ENCODE measurements at places on chromosomes 5 and 9.

- DNase-seq, result no peak
Measured at GRCh38 chr5:134053314-134053839, 48.6 kb upstream of the VDAC1 start.

DNA sequence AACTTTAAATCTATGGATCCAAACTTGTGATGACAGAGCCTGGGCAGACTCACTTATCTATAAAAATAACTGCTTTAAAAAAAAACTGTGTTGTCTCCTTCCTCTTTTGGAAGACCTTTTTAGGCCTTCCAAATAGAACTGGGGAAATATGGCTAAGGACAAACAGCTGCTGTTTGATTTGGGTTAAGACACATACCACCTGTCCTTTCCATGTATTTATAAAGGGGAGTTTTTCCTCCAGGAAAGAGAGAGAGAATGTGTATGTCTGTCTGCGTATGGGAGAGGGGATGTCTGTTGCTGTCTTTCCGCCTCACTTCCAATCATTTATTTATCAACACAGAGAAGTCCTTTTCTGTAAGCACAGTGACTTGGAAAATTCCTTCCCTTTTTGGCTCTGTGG is 2.8 kb downstream of the ARHGEF37 start:
- no peak for DNase-seq

GRCh38 chr5:179870403-179870903 is 11.8 kb upstream of the MRNIP start:
- no peak for DNase-seq

DNA sequence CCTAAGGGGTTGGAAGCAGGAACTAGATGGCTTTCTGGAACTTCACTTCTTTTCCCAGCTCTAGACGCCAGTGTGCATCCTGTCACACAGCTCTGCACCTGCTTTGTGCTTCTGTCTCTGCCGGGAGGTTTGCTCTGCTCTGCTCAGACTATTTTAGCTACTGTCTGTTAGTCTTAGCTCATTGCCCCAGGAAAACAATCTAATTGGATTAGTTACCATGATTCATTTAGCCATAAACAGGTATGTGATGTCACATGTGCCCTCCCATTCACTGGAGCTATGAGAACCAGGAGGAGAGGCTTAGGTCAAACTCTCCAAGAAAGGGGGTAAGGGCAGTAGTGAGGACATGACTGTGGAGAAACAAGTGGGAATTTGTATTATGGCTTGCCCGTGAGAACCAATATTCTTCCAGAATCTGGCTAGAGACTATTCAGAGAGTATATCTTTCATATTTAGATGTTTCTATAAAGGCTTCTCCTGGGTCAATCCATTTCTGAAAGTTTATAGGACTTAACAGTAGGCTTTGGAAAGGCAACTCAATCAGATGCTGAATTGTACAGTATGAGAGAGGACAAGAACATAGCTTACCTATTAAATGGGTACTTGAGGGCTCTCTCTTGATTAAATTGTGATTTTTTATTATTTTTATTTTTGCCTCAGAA is 22.4 kb upstream of the NREP start:
- no peak for DNase-seq

- no peak for DNase-seq
Measured at GRCh38 chr5:127003798-127004495, 26.4 kb downstream of the MARCHF3 start.

GRCh38 chr9:73824671-73825070 is 672.5 kb upstream of the RORB start:
- no peak for DNase-seq

- no peak for DNase-seq
Measured at GRCh38 chr9:126925876-126926275, 11.3 kb downstream of the RALGPS1 start.

DNA sequence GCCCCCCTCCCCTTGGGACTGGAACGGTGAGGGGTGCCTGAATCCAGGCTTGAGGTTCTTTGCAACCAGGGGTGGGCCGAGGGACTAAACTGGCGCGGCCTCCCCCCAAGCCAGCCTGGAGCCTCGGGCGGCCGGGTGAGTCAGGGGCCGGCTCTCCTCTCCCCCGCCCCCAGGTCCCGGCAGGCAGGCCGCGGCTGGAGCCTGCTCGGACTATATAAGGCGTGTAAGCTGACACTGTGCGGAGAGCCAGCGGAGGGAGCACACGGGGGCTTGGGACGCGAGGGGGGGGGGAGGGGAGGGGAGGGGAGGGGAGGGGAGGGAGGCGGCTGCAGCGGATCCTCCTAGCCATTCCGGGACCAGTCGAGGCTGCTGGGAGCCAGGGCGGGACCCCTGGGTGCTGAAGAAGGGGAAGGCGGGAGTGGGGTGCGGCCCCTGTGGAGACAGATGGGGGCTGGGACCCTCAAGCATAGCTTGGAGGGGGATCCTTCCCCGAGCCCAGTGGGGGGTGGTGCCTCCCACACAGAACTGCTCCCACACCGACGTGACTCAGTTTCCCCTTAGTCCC is 595 bp downstream of the PDLIM7 start:
- peak; percentile 57 for DNase-seq

- DNase-seq, result no peak
Measured at GRCh38 chr5:2207416-2208238, 324.9 kb upstream of the IRX4 start.

GRCh38 chr5:134515801-134516200 is 9.7 kb upstream of the JADE2 start:
- no peak for DNase-seq

GRCh38 chr9:135146766-135147473 is 59.5 kb downstream of the OLFM1 start:
- DNase-seq, result no peak

DNA sequence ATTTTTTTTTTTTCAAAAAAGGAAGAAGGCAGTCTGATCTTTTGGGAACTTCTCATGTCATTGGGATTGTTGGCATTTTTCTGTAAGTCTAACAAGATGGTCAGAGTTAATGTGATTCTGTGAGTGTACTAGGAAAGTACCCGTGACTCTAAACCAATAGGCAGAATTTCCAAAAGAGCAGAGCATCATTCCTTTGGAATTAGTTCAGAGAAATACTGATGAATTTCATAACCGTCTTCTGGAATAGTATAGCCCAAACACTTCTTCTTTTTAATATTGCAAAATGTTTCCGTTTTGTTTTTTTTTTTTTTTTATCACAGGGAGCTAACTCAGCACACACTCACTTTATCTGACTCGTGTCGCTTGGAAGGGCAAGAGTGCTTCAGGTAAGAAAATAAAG is 407.4 kb downstream of the DTWD2 start:
- no peak for DNase-seq

GRCh38 chr9:124855944-124856765 is 2.9 kb downstream of the WDR38 start:
- DNase-seq, result no peak

DNA sequence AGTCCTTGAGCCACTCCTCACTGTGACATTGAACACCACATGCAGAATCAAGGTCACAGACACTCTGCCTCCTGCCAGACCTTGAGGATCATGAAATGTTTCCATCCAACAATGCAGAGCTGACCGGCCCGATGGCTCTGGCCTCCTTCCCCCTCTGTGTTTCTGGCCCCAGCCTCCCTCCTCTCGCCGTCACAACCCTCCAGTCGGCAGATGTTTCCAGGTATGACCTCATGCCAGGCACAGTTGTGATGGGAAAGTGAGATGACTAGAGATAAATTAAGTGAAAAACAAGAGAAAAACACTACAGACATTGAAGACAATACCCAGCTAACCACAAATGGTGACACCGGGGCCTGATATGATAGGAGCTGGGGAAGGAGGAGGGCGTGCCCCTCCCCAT is 9.8 kb downstream of the NTNG2 start:
- no peak for DNase-seq

GRCh38 chr5:144318460-144318859 is 147.8 kb downstream of the KCTD16 start:
- DNase-seq, result no peak

DNA sequence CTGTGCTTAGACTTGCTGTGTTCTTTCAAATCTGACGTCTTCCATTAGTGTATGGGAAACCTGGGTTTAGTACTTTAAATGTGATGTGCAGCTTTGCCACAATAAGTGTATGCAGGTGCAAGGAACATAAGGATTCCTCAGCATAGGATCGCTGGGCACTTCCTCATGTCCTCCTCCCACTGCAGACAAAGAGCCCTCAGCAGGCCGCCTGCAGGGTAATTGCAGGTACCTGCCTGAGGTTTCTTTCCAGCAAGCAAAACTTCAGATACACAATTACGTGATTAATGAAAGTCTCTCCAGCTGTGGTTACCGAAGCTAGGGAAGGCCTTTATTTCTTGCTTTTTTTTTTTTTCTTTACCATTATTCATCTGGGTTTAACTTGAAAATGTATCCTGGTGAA is 233.1 kb downstream of the RFK start:
- no peak for DNase-seq

DNA sequence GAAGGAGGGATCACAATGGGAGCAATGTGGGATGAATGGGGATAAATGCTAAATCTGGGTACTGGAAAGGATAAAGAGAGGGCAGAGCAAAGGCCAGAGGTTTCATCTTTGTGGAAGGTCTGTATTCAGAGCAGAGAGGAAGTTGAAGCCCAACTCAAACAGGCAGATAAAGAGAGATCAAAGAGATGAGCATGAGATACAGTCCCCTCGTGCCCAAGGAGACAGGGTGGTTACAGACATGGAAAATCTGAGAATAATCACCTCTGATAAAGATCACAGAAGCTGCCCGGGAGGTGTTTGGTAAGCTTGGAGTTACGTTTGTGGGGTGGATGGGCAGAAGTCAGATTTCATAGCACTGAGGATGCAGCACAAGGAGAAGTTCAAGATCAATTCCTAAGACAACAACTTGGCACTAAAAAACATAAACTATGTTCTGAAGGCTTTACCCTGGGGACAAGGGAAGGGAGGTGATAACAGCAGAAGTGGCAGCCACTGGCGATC is 459 bp upstream of the ERAP2 start:
- no peak for DNase-seq

DNA sequence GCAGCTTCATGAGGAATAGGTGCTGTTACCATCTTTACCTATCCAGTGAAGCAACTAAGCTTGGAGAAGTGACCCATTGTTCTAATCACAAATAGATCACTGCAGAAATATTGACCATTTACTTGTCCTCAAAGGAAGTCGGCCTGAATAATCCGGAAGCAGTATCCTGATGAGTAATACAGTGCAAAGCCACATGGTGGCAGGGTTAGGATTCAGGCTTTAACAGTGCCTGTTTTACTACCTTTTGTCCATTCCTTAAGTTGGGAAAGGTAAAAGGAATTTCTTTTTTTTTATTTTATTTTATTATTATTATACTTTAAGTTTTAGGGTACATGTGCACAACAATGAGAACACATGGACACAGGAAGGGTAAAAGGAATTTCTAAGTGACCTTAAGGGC is 336.3 kb downstream of the KDM4C start:
- no peak for DNase-seq

- DNase-seq, result peak; percentile 46
Measured at GRCh38 chr9:33082538-33083326, 6.3 kb upstream of the SMU1 start.

DNA sequence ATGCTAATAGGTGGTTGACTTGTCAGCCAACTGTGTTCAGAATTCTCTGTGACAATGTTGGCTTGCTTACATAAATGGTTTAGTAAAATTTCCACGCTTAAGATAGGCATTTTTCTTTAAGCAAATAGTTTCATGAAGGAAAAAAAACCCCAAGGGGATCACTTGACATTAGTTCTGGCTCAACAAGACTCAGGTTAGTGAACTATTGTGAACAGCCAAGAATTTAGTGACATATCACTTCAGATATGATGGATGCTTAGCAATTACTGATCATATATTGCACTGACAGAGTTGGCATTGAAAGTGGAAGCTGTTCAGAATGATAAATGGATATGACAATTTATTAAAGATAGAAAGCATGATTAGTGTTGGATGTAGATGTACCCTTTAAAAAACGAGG is 218.5 kb downstream of the TMEM232 start:
- DNase-seq, result no peak

GRCh38 chr9:116580853-116581252 is 106.3 kb upstream of the TRIM32 start:
- no peak for DNase-seq

DNA sequence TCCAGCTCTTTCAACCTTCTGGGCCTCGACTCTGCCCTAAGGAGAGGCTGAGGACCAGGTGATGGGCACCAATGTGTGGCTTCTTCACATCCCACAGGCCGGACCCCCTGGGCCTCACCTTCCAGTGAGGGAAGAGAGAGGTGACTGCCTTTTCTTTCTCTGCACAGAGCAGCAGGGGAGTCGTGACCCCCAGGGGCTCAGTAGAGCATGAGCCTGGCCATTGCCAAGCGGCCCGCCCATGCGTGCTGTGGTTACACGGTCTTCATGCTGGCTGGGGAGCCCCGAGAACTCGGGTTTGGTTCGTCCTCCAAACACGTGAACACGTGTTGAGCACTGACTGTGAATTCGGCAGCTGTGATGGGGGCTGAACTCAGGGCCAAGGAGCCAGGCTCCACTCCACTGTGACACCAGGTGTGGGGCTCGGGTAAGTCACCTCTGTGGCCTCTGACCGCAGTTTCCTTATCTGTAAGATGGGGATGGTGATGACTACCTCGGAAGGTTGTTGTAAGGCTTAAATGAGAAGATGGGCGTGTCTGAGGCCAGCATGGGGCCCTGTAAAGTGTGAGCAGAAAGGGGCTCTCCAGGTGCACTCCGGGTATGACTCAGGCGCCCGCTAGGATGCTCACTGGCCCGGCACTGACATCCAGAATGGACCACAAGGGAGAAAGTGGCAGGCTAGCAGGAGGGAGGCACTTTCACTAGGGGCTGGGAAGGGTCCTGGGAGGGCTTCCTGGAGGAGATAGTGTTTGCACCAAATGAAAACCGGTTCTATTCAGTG is 13.4 kb upstream of the GRHPR start:
- no peak for DNase-seq

DNA sequence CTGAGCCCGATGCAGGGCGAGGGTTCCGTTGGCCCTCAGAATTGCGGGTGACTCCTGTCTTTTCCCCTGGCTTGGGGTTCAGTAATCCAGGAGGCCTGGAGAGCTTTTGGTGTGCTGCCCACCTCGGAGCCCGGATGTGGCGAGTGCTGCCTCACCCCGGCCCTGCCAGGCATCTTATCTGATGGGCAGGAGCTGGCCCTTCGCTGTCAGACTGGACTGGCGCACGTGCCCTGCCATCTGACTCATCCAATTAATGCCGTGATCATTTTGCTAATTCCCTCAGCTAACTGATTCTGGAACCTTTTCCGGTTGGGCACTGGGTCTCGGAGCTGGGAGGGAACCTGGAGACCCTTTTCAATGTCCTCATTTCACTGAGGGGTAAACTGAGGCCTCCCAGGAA is 34.6 kb downstream of the RXRA start:
- DNase-seq, result no peak
